Activated CD4-positive, alpha-beta T cell treated with anti-CD3 and anti-CD28 coated beads, Interleukin-2, amount 10 ng/mL, durations not matched to agents 7 days and 5 days (primary cell): ENCODE measurements at places on chromosomes 6 and 20. TPM values are rescaled to one million over a fixed set of nuclear protein-coding genes. Genes with fewer than 3 reads are reported as not detected.
A peak's percentile ranks its signal among the peaks of the same experiment; 100 is the strongest.

NNAT gene
- total RNA-seq: not detected

CCM2L gene
- total RNA-seq: not detected

UNC5CL gene
- 1.1 TPM for total RNA-seq

CALHM5 gene
- not detected for total RNA-seq

TEAD3 gene
- 0.12 TPM for total RNA-seq

SRMS gene
- total RNA-seq: not detected

C6orf120 gene
- total RNA-seq: 20.9 TPM

APCDD1L gene
- total RNA-seq: not detected

ANKRD66 gene
- not detected for total RNA-seq

DNA sequence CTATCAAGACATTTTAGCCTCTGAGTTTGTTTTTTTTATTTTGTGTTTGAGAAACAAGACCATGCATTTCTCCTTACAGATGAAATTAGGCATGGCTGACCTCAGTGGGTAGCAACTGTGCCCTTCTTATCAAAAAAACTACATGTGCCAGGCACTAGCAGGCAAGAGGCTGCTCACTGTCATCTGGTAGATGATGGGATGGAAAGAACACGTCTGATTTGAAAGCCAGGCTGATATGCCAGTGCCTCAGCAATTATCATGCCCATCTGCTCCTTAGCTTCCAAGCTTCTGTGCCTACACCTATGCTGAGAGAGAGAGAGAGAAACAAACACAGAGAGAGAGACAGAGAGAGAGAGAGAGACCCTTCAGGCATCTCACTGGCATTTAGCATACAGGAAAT is 149.9 kb downstream of the C6orf118 start:
- DNase-seq: no peak

DNA sequence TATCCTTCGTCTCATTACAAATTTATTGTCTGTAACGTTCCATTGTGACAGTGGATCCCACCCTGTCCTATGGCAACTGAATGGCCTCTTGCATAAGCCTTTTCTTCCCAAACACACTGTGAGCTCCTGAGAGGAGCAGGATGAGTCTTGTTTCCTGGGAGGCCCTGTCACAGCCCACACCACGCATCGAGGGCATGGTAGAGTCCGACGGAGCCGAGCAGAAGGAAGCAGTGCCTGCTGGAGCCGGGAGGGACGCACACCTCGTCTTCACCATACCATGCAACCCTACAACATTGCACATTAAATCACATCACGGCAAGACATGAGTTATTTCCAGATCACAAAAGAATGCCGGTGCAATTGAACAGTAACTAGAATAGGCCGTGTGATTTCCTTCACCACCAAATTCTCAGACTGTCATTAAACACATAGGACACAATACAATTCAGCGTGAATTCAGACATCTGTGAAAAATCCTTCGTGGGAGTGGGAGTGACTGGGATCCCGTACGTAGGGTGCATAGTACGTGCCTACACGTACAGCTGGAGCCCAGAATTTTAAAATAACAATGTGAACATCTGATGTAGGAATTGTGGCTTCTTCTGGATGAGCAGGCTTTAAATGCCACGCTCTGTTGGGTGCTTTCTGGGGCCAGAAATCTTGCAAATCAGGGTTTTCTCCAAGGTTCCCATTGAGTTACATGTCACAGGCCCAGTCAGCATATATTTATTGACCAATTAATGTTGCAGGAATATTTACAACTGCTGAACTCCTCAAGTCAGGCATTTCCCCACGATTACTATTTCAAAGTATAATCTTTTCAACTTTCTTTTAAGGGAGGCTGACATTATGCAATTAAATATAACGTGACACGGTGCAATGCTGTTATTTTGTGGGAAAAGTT is 201.8 kb downstream of the TTLL2 start:
- DNase-seq: no peak

DNA sequence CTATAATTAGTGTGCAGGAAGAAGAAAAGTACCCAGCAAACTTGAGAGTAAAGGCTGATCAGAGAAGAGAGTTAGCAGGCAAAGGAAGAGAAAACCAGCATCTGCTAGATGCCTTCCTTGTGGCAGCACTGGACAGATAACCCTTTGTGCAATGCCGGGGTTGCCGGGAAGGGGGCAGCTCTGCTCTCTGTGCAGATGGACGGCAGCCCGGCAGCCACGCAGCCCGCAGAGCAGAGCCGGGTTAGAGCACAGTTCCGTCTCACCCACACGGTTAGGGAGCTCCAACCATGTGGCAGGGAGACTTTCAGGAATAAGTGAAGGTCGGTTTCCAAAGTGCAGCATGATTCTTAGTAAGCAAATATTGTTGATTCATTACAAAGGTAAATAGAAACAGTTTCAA is 80.0 kb upstream of the RPS6KA2 start:
- DNase-seq: peak; percentile 20

- DNase-seq: no peak
Observed at GRCh38 chr6:75546381-75546780, 52.8 kb upstream of the FILIP1 start.

GRCh38 chr6:116745176-116745575 is 20.3 kb downstream of the FAM162B start:
- no peak for DNase-seq

GRCh38 chr6:24902782-24903181 is 33.0 kb downstream of the RIPOR2 start:
- DNase-seq: no peak

DNA sequence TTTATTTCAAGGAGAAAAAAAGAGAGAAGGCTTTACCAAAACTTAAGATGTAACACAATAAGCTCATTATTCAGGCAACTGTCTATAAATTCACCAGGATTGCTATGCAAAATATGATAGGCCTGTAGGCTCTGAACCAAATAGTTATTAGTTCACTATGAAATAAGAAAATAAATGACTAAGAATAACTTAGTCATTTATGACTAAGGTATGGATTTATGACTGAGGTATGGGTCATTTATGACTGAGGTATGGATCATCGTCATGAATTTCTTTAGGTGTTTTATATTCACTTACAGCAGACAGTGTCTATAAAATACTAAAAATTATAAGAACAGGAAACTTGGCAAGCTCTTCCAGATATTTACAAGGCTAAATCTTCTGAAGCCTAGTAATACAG is 52.1 kb upstream of the SNX9 start:
- DNase-seq: no peak

- peak; percentile 92 for DNase-seq
Observed at GRCh38 chr6:139124887-139125672, 9.8 kb upstream of the HECA start.

DNA sequence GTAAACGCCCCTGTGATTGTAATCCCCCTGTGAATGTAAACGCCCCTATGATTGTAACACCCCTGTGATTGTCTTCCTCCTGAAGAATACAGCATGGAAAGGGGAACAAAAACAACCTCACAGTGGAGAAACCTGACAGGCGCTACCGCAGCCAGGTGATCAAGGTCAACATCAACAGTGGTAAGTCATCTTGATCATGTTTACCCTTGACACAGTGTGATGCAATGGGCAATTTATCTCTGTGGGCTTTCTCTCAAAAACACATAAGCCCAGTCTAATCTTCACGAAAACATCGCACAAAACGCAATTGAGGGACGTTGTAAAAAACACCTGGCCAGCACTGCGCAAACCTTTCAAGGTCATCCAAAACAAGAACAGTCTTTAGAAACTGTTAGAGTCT is 277.2 kb downstream of the PRKN start:
- no peak for DNase-seq

GRCh38 chr6:106631346-106631745 is 2.0 kb downstream of the QRSL1 start:
- DNase-seq: no peak

DNA sequence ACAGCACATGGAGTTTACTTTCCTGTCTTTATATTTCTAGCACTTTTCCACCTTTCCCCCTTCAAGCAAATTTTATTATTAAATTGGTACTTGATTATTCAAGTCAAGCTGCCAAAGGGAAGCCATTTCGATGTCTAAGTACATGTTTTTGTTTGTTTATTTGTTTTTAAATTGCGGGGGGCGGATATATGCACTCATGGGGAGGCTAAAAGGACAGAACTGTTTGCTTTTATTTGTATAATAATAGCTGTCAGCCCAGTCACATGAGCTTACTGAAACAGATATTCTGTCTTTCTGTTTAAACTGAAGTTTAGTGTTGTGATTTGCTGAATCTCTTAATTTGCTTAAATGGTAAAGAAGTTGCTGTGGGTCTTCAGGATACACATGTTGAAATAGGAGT is 49.6 kb upstream of the PLCG1 start:
- no peak for DNase-seq

- DNase-seq: no peak
Observed at GRCh38 chr6:162092816-162093502, 634.6 kb downstream of the PRKN start.

- DNase-seq: no peak
Observed at GRCh38 chr6:11428895-11429294, 108.7 kb upstream of the TMEM170B start.
